WTC11 (cell line): ENCODE measurements at places on chromosomes 11 and 22. TPM values are rescaled to one million over a fixed set of nuclear protein-coding genes. Genes with fewer than 3 reads are reported as not detected.

- H3K27me3 ChIP-seq, result peaks cover 4% of the 10 kb centered on the region
- H3K36me3 ChIP-seq, result no peaks in the 10 kb centered on the region
- H3K27ac ChIP-seq, result peak overlapping the region; percentile 49; the same call in 1 of the 2 replicates
- peak; percentile 70 for DNase-seq
- peak overlapping the region; percentile 75 for H3K4me3 ChIP-seq
- peaks cover 21% of the 10 kb centered on the region for H3K4me1 ChIP-seq
These were observed 396 bp downstream of the TEF start for GRCh38 chr22:41382098-41382578.

- no peaks in the 10 kb centered on the region for H3K27me3 ChIP-seq
- no peak overlapping the region for H3K27ac ChIP-seq
- no peaks in the 10 kb centered on the region for H3K4me1 ChIP-seq
- no peak overlapping the region for H3K4me3 ChIP-seq
These were observed 720.6 kb downstream of the JRKL start for GRCh38 chr11:97110376-97110775.

- peak; percentile 41 for DNase-seq
- H3K36me3 ChIP-seq, result no peaks in the 10 kb centered on the region
- H3K27me3 ChIP-seq, result no peaks in the 10 kb centered on the region
- peaks cover 67% of the 10 kb centered on the region for H3K4me1 ChIP-seq
These were observed 163.3 kb upstream of the RASSF10 start for GRCh38 chr11:12845739-12846358.

DNA sequence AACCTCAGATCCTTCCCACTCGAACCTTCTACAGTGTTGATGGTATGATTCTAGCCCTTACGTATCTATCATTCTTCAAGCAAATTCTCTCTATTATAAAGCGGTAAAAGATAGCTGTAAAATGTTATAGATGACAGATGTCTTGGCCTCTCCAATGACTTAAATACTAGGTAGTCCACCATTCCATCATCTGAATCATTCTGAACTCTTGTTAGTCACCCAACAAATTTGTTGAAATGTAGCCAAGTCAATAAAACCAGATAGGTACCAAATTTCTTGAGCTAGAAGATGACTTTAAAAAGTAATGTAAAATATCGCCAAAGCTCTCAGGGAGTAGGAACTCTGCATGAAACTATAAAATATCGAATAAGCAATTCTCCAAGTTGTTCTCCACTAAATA is 32.6 kb upstream of the PICALM start:
- no peak overlapping the region for H3K27ac ChIP-seq
- no peaks in the 10 kb centered on the region for H3K36me3 ChIP-seq
- no peaks in the 10 kb centered on the region for H3K27me3 ChIP-seq
- H3K4me1 ChIP-seq, result no peaks in the 10 kb centered on the region
- DNase-seq, result no peak

GRCh38 chr11:44766972-44767278 is 40.2 kb downstream of the TSPAN18 start:
- no peaks in the 10 kb centered on the region; the same call in 1 of the 2 replicates for H3K27me3 ChIP-seq
- no peak overlapping the region for H3K27ac ChIP-seq
- no peak overlapping the region for H3K4me3 ChIP-seq
- H3K36me3 ChIP-seq, result peaks cover 31% of the 10 kb centered on the region

DNA sequence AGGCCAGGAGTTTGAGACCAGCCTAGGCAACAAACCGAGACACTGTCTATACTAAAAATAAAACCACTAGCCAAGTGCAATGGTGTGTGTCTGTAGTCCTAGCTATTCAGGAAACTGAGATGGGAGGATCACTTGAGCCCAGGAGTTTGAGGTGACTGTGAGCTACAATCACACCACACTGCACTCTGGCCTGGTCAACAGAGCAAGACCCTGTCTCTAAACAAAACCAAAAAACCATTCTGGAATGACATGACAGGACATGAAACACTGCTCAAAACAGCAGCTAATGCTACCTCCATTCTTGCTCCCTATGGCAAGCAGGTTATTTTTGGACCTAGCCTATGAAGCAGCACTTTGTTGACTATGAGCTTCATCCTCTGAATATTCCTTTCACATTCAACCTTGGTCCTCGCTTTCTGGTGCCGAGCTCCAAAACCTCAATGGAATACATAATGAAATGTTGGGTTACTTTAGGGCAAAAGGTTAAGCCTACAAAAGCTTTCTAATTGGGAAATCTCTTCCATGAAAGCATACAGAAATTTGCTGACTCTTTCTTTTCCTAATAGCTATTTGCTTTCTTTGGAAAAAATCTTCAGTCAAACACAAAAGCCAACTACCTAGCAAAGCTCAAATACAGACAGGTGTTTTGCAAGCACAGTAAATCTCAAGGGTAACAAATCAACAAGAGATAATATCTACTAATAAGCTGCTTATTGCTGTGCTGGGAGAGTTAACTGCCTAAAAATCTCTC is 21.1 kb downstream of the SIK3 start:
- no peak for DNase-seq
- no peaks in the 10 kb centered on the region for H3K27me3 ChIP-seq
- peaks cover 35% of the 10 kb centered on the region for H3K4me1 ChIP-seq
- H3K4me3 ChIP-seq, result no peak overlapping the region
- peak overlapping the region; percentile 75 for H3K27ac ChIP-seq

DNA sequence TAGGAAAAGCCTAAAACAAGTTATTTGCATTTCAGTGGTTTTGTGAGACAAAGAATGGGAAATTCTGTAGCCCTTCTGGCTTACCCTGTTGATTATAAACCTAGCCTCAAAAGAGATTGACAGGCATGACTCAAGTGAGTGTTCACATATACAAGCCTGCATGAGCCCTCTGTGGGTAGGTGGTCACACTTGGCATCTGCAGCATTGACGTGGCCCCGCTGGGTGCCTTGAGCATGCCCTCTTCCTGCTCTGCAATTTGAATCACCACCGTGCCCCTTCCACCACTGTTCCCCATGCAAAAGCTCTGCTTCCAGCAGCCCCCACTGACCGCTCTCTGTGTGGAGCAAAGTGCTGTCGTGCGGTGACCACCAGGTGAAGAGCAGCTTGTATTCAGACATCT is 21.0 kb upstream of the ADSL start:
- H3K27me3 ChIP-seq, result no peaks in the 10 kb centered on the region
- H3K4me3 ChIP-seq, result no peak overlapping the region
- peak overlapping the region; percentile 50; the same call in 1 of the 2 replicates for H3K27ac ChIP-seq
- peaks cover 55% of the 10 kb centered on the region for H3K4me1 ChIP-seq

DNA sequence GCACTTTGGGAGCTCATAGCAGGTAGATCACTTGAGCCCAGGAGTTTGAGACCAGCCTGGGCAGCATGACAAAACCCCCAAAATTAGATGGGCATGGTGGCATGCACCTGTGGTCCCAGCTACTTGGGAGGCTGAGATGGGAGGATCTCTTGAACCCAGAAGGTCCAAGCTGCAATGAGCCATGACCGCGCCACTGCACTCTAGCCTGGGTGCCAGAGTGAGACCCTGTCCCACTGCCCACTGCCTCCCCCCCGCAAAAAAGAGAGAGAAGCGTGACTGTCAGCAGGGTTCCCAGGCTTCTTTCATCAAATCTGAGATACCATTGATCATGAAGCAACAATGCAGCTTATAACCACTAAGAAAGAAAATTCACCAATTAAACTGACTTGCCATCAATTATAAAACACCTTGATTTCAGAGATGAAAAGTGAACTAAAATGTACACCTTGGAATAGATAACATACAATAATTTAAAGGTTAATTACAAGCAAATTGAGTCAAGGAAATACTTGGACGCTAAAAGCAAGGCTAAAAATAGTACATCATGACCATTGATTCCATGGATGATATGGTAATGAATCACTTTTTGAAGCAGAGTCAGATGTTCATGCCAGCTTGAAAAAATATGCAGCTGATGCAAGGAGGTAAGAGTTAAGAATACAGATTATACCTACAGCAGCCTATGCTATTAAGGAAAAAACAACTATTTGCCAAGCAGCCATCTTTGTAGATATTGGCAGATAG is 90.8 kb upstream of the ALKBH3 start:
- no peak overlapping the region for H3K4me3 ChIP-seq
- no peaks in the 10 kb centered on the region for H3K4me1 ChIP-seq
- peaks cover 15% of the 10 kb centered on the region for H3K36me3 ChIP-seq

DNA sequence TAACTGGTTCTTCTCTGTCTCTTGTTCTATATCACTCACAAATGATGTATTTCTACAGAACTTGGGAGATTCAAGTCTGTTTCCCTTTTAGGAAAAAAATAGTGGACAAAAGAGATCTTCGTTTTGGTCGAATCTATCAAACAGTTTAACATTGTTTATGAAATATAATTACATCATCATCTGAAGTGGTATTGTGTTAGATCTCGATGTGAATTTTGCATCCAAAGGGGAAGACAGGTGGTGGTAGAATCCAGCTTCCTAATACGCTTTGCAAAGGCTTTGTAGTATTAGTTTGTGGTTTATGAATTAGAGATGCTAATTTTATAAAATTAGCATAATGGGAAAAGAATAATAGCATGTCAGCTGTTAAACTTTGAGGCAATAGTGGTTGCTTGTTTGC is 3.4 kb downstream of the SIK2 start:
- H3K27ac ChIP-seq, result no peak overlapping the region
- no peak for DNase-seq
- H3K36me3 ChIP-seq, result no peaks in the 10 kb centered on the region
- peaks cover 27% of the 10 kb centered on the region for H3K4me1 ChIP-seq
- H3K27me3 ChIP-seq, result peaks cover 24% of the 10 kb centered on the region

DNA sequence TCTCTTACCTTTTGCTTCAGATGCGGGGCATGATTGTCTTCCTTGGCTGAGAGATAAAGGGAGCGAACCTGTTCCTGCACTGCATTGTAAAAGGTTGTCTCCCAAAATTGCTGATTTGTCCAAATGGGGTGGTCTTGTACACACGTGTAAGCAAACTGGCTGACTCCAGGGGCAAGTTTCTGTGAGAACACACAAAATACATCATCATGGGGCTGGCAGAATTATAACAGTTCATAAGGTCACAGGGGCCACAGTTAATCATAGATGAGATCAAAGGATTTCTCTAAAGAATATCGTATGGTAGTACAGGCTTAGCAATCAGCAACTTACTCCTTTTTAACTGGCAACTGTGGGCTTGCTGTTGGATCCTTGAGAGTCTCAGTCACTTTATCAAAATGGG is 194.3 kb downstream of the SWAP70 start:
- H3K4me1 ChIP-seq, result peaks cover 39% of the 10 kb centered on the region
- H3K36me3 ChIP-seq, result no peaks in the 10 kb centered on the region
- peak overlapping the region; percentile 78 for H3K27ac ChIP-seq
- no peak overlapping the region for H3K4me3 ChIP-seq
- no peaks in the 10 kb centered on the region for H3K27me3 ChIP-seq
- no peak for DNase-seq

- H3K4me1 ChIP-seq, result peaks cover 7% of the 10 kb centered on the region
- H3K27me3 ChIP-seq, result no peaks in the 10 kb centered on the region
- DNase-seq, result no peak
These were observed 23.0 kb downstream of the PIWIL3 start for GRCh38 chr22:24751518-24751917.

- H3K4me1 ChIP-seq, result no peaks in the 10 kb centered on the region; the same call in 1 of the 2 replicates
- no peak within 1 kb of the TSS for H3K4me3 ChIP-seq
- peak; percentile 93 for DNase-seq
- H3K36me3 ChIP-seq, result no peaks in the 10 kb centered on the region
These were observed at the start of gene USP47 for GRCh38 chr11:11841723-11842420. TSS of gene USP47 (plus strand) at chr11:11841972. CDS start at chr11:11842186, 214 bp downstream.

- no peaks in the 10 kb centered on the region for H3K27me3 ChIP-seq
- no peak overlapping the region for H3K4me3 ChIP-seq
- H3K4me1 ChIP-seq, result peaks cover 6% of the 10 kb centered on the region; the same call in 1 of the 2 replicates
- DNase-seq, result no peak
These were observed 113.5 kb downstream of the SOX6 start for GRCh38 chr11:16242806-16243205.

DNA sequence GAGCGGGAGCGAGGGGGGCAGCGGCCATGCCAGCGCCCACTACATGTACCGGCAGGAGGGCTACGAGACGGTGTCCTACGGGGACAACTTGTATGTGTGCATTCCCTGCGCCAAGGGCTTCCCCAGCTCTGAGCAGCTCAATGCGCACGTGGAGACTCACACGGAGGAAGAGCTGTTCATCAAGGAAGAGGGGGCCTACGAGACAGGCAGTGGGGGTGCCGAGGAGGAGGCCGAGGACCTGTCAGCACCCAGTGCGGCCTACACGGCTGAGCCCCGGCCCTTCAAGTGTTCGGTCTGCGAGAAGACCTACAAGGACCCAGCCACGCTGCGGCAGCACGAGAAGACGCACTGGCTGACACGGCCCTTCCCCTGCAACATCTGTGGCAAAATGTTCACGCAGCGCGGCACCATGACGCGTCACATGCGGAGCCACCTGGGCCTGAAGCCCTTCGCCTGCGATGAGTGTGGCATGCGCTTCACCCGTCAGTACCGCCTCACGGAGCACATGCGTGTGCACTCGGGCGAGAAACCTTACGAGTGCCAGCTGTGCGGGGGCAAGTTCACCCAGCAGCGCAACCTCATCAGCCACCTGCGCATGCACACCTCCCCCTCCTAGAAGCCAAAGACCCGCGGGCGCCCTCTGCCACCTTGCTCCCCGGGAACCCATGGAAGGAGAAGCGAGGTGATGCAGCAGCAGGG is 20.9 kb upstream of the TMEM191C start:
- H3K4me1 ChIP-seq, result peaks cover 22% of the 10 kb centered on the region
- H3K27ac ChIP-seq, result no peak overlapping the region

DNA sequence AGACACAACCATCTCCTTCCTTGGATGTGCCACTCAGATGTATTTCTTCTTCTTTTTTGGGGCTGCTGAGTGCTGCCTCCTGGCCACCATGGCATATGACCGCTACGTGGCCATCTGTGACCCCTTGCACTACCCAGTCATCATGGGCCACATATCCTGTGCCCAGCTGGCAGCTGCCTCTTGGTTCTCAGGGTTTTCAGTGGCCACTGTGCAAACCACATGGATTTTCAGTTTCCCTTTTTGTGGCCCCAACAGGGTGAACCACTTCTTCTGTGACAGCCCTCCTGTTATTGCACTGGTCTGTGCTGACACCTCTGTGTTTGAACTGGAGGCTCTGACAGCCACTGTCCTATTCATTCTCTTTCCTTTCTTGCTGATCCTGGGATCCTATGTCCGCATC is 489 bp downstream of the OR10A4 start:
- no peak overlapping the region for H3K27ac ChIP-seq
- no peaks in the 10 kb centered on the region for H3K36me3 ChIP-seq
- peaks cover 3% of the 10 kb centered on the region; the same call in 1 of the 2 replicates for H3K27me3 ChIP-seq
- DNase-seq, result no peak
- H3K4me3 ChIP-seq, result no peak overlapping the region

- no peak overlapping the region for H3K4me3 ChIP-seq
- no peak overlapping the region for H3K27ac ChIP-seq
- no peaks in the 10 kb centered on the region; the same call in 1 of the 2 replicates for H3K4me1 ChIP-seq
- no peak for DNase-seq
- peaks cover 5% of the 10 kb centered on the region; the same call in 1 of the 2 replicates for H3K27me3 ChIP-seq
- no peaks in the 10 kb centered on the region for H3K36me3 ChIP-seq
These were observed 89.2 kb upstream of the NCAM1 start for GRCh38 chr11:112871909-112872500.

The IL18BP gene
- 14.1 to 17.3 TPM (median 15.0 TPM) in 3 replicates for total RNA-seq

The LYVE1 gene
- 0.24 to 0.37 TPM (median 0.32 TPM) in 3 replicates for total RNA-seq

The MB gene
- total RNA-seq, result 0.50 to 1.0 TPM (median 0.60 TPM) in 3 replicates

The OR5P2 gene
- total RNA-seq, result not detected in 3 replicates

The ACR gene
- 0.18 to 0.55 TPM (median 0.46 TPM) in 3 replicates for total RNA-seq

The C11orf97 gene
- total RNA-seq, result not detected in 3 replicates

The APOBEC3A gene
- total RNA-seq, result not detected in 3 replicates
